ENCODE measurements at places on chromosomes 4 and X.

DNA sequence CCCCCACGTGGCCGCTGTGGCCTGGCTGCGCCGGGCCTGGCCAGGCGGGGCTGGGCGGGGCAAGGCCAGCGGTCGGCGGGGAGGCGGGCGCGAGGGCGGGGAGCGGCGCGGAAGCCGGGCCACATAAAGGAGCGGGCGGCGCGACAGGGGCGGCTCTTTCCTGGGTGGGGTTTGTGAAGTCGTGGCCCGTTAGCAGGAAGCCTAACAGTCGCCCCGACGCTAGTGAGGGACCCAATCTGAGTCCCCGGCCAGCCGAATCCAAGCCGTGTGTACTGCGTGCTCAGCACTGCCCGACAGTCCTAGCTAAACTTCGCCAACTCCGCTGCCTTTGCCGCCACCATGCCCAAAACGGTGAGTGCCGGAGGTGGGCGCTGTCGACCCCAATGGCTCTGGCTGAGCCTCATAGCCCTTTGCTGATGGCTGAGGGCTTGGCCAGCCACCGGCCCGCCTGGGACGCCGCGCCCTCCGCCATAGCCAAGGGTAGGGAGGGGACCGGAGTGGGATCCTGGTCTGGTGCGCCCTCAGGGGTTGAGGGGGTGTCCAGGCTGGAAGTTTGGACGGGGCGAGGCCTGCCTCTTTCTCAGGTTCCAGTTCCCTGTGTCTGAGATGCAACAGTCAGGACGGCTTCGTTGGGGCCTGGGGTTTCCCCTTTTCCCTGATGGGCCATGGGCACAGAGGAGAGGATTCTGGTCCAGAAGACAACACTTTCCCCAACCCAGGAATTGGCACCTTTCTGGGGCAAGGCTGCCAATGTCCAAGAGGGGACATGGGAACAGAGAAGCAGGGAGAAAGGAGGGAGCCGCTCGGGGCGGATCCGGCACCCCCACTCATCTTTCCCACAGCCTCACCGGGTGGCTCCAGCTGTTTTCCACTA lies at the start of gene MSN:
Gene MSN (plus strand): TSS at position 152 of the 874 bp plus-strand sequence. CDS start 188 bp downstream, at position 340.
- DNase-seq, result peak; percentile 66

DNA sequence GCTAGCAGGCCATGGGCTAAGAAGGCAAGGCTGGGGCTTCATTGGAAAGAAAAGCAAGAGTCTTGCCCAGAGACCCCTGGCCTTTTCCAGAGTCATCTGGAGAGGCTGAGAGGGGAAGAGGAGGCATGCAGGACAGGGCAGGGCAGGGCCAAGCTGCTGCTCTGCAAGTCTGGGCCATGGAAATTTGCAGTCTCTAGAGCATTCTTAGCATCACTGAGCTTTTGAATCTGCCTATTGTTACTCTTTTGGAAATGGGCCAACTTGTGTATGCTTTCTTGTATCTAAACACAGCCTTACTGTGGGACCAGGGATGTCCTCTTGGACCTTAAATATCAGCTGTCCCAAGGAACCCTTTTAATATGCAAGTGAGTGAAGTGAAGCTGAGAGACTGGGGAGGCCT lies 560.5 kb downstream of the MID1IP1 start:
- no peak for DNase-seq

GRCh38 chr4:68167706-68168105 lies 38.0 kb upstream of the TMPRSS11F start:
- no peak for DNase-seq

DNA sequence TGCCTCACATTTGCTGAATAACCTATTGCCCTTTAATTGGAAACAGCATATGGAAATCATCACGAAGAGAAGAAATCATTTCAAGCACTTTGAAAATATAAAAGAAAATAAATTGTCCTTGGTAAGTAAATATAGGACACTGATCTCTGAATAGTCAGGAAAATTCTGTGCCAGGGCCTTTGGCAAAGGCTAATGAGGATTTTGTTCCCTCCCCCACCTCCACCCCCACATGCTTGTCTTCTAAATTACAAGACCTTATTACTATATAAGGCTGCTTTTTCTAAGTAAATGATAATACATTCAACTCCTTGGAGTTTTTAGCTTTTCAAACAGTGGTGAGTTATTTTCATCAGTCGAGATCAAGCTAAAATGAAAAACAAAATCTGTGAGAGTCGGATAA lies 15.8 kb downstream of the SYNPO2 start:
- no peak for DNase-seq

GRCh38 chr4:1991087-1991486 lies 17.7 kb downstream of the NELFA start:
- DNase-seq, result no peak

DNA sequence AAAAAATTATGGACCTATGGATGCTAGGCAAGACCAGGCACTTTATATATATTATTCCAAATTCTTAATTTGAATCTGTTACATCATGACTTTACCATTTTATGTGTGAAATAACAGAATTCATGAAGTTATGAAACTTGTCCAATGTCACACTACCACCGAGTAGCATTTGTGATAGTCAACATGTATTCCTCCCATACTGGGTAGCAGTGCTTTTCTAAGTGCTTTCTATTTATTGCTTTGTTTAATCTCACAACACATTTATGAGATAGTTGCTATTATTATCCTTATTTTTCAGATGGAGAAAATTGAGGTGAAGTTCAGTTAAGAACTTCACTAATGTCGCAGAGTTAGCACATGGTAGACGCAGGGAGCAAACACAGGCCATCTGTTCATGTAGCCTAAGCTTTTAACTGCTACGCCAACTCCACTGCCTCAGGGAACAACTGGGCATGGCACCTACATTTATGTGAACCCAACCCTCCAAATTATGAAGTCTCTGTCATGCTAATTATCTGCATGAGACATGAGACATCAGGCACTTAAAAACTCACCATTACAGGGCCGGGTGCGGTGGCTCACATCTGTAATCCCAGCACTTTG lies 20.8 kb downstream of the GUCY1A1 start:
- DNase-seq, result no peak

GRCh38 chr4:26441102-26441501 lies 49.2 kb downstream of the CCKAR start:
- DNase-seq, result peak; percentile 36

GRCh38 chr4:104868533-104868932 lies 278.1 kb upstream of the TET2 start:
- DNase-seq, result no peak

GRCh38 chr4:43716721-43717395 lies 731.8 kb downstream of the KCTD8 start:
- DNase-seq, result no peak

GRCh38 chrX:40012039-40012867 lies 85.5 kb downstream of the BCOR start:
- DNase-seq, result no peak

DNA sequence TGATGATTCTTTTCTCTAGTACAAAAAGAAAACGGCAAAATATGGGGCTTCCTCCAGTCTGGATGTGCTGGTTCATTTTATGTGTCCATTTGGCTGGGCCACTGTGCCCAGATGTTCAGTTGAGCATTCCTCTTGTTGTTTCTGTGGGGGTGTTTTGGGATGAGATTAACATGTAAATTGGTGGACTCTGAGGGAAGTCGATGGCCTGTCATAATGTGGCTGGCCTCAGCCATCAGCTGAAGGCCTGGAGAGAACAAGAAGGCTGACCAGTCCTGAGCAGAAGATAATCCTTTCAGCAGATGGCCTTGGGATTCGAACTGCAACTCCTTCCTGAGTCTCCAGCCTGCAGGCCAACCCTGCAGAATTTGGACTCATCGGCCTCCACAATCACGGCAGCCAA lies 136.7 kb downstream of the EVC2 start:
- no peak for DNase-seq

DNA sequence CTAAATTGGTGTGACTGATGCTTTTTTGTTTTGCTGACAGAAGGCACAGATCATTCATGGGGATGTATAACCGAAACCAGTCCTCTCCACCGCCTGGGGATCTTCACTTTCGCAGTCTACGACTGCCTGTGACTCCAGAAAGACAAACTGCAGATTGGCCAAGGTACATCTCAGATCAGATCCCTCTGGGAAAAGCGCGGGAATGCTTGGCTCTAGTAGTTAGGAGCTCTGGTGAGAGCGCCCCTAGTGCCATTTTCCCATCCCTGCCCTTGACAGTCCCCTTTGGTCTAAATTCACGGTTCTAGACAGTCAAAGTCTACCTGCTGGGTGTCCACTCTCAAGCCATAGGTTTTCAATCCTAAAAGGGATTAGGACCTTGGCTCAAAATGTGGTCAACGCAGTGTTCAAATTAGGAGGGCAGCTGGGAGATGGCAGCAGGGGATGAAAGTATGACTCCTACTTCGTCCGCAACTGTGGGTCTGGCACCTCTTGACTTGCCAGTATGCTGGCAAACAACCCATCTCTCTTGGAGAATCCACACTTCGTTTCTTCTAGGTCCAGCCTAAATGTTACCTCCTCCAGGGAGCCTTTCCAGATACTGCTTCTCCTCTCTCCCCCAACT lies 6.9 kb upstream of the HAND2 start:
- no peak for DNase-seq

DNA sequence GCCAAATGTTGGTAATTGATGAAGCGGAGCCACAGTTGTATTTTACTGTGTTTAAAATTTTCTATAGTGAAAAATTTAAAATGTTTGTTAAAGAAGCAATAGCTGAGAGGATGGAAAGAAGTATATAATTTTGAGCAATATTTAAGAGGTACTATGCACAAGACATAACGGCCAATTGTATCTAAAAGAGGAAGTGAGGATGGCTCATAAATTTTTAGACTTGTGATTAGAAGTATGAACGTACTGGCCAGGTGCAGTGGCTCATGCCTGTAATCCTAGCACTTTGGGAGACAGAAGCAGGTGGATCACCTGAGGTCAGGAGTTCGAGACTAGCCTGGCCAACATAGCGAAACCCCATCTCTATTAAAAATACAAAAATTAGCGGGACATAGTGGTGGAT lies 12.7 kb upstream of the HHIP start:
- DNase-seq, result no peak

GRCh38 chr4:95087657-95088455 lies 330.1 kb downstream of the BMPR1B start:
- peak; percentile 28 for DNase-seq

GRCh38 chr4:29927895-29928294 lies 792.3 kb upstream of the PCDH7 start:
- no peak for DNase-seq

- peak; percentile 87 for DNase-seq
Observed at GRCh38 chr4:169335331-169335730, 64.6 kb upstream of the SH3RF1 start.

DNA sequence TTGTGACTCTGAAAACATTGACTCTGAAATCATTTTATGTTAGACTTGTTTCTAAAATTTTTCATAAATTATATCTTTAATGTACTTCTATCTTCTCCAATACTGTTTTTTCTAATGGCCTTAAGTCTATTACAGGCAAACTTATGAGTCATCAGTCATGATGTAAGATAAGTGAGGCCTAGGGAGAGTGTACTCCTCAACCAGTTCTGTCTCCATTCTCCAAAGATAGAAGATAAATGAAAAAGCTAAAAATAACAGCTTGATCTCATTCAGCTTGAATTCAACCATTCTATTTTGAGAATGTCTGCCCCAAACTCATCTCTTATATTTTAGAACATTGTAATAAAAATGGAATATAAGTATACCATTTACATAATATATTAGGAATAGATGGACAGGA lies 34.5 kb downstream of the STBD1 start:
- peak; percentile 48 for DNase-seq

- peak; percentile 27 for DNase-seq
Observed at GRCh38 chr4:166972071-166972470, 262.2 kb downstream of the SPOCK3 start.

GRCh38 chr4:150325872-150326271 lies 247.6 kb downstream of the DCLK2 start:
- DNase-seq, result no peak

DNA sequence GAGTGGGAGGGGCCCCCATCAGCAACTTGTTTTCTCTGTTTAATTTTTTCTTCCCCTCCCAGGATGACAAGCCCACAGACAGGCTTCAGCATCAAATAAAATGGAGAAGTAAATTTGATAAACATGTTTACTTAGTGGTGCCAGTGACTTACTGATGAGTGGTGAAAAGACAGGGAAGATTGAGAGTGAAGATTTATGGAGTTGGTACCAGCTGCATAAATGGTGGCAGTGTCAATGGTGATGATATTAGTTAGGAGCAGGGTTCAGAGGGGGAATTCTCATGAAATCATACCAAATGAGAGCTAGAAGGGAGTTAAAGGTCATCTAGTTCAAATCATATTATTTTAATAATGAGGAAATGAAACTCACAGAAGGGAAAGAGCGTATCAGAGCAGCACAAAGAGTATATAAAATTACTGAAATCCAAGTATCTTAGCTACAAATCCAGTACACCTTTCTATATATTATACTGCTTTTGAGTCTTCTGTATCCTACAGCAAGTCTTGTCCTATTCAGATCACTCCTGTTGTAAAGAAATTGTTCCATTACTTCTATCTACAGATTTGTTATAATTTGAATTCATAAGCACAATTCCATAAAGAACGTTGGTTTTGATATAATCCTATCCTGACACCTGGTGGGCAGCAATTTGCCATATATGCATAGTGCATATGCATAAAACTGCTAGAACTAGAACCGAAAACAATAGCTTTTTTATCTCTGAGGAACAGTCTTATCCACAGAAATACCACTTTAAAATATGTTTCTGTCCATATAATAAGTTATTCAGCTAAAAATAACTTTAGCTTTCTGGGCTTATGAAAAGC lies 5.0 kb downstream of the P2RY10 start:
- no peak for DNase-seq

- DNase-seq, result no peak
Observed at GRCh38 chrX:117641913-117642656, 474.5 kb downstream of the KLHL13 start.

DNA sequence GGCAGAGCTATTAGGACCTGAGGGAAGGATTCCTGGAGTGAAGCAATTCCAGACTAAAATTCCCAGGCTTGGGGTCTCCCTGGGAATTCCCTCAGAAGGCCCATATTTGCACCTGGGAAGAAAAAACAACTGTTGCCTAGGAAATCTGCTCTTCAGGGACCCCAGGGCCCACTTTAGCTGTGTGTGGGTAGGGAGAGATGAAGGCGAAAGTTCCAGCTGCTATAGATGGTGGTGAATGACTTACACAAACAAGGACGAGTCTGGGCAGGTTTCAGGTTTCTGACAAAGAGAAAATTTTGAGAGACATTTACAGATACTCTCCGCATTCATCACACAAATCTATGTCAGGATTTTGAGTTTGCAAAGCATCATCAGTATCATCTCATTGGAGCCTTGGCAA lies 126.1 kb downstream of the GPC3 start:
- DNase-seq, result no peak

DNA sequence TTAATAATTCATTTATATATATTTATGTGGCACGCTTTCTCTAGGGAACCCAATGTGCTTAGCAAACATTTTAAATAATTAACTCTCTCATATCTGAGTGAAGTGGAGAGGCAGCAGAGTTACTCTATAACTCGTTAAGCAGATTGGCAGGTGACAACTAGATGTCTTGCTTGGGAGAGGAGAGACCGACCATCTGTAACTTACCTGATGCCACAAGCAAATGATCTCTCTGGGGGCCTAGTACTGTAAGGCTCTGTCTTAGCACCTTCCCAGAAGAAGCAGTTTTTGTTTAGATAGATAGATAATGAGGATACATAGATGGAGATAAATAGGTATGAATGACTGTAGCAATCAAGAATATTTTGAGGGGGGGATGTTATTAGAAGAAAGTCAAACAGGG lies 11.9 kb upstream of the SEL1L3 start:
- DNase-seq, result no peak

- no peak for DNase-seq
Observed at GRCh38 chr4:86600007-86600653, 6.0 kb downstream of the PTPN13 start.

- peak; percentile 24 for DNase-seq
Observed at GRCh38 chrX:46642145-46642544, 68.6 kb downstream of the CHST7 start.

Measured in fibroblast of skin of abdomen (primary cell).